ENCODE measurements at places on chromosomes 3 and 15.

GRCh38 chr15:58229297-58229768 is 91.2 kb downstream of the AQP9 start:
- DNase-seq = no peak

DNA sequence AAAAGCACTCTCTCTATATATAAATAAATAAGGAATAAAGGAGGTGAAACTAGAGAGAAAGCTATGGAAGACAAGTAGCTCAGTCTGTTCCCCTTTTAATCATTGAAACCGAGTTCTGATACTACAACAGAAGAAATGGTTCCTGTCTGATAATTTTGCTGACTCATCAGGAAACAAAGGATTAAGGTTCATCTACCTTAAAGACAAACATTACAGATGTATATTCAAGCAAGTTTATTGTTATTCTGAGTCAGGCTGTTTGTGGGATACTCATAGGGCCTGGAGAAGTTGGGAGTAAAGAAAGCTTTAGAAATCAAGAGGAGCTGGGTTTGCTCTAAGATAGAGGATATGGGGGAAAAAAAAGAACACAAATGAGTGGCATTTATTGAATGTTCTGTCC is 566.0 kb downstream of the ROBO2 start:
- no peak for DNase-seq

DNA sequence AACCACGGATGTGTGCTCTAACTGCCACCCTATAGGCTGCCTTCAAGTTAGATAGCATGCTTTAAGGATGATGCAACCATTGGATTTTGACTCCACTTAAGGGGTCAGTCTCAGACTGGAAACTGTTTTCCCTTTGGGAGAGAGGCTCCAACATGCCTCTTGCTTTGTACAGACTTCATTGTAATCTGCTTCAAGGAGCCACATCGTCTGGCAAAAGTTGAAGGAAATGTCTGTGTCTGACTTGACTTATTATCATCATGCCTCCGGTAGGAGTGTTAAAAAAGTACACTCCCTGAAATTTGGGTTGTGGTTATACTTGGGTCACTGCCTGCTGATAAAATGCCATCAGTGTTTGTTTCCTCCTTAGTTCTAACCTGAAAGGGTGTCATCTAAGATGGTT is 245.4 kb upstream of the CDIN1 start:
- peak; percentile 87 for DNase-seq

DNA sequence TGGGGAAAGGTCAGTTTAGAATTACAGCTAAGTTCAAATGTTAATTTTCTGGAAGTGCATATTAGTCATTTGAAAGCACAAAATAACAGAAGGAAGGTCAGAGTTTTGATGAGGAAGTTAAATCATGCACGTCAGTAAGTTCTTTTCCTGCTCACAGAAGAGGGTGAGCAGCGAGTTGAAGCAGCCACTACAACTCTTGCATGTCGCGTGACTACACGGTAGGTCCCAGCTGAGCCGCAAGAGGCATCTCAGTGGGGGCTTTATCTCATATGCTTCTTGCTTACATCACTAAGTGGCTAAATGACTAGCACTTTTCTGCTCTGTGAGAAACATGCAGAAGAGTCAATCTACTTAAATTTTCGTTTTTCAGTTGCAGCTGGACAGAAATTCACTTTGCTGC is 21.3 kb upstream of the SEC62 start:
- DNase-seq = no peak

- no peak for DNase-seq
These were observed 48.9 kb upstream of the GMNC start for GRCh38 chr3:190911382-190911781.

GRCh38 chr3:143791386-143791785 is 56.9 kb downstream of the SLC9A9 start:
- DNase-seq = no peak

- DNase-seq = peak; percentile 81
These were observed 60.6 kb downstream of the CD200R1L start for GRCh38 chr3:112786002-112786590.

GRCh38 chr3:194333981-194334320 is 17.2 kb downstream of the CPN2 start:
- no peak for DNase-seq

GRCh38 chr3:15287565-15288330 is 44.6 kb downstream of the SH3BP5 start:
- no peak for DNase-seq

GRCh38 chr3:37139567-37140052 is 34.8 kb downstream of the LRRFIP2 start:
- DNase-seq = no peak

GRCh38 chr3:111047812-111048435 is 23.7 kb upstream of the NECTIN3 start:
- DNase-seq = no peak

DNA sequence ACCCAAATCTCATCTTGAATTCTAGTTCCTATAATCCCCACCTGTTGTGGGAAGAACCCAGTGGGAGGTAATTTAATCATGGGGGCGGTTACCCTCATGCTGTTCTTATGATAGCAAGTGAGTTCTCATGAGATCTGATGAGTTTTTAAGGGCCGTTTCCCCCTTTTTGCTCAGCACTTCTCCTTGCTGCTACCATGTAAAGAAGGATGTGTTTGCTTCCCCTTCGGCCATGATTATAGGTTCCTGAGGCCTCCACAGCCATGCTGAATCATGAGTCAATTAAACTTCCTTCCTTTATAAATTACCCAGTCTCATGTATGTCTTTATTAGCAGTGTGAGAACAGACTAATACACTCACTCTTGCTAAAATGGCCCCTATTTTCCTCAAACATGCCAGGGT is 374.7 kb downstream of the TUSC7 start:
- DNase-seq = no peak

GRCh38 chr3:156492801-156493261 is 62.1 kb downstream of the SSR3 start:
- no peak for DNase-seq

DNA sequence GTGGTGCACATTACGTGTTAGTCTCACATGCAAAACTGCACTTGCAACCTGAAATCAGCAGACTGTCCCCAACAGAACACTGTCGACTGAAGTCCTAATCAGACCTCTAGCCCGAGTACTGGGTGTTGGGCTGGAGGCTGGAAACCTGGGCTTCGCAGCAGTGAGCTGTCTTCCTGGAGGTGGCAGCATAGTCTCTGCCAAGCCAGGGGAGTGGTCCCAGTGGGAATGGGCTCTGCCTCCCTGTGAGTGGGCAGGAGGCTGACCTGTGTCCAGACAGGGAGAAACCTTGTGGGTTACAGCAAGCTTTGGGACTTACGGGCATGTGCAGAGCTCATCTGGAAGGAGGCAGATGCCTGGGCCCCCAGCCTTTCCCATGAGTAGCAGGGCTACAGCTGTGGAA is 38.2 kb upstream of the MYZAP start:
- no peak for DNase-seq

DNA sequence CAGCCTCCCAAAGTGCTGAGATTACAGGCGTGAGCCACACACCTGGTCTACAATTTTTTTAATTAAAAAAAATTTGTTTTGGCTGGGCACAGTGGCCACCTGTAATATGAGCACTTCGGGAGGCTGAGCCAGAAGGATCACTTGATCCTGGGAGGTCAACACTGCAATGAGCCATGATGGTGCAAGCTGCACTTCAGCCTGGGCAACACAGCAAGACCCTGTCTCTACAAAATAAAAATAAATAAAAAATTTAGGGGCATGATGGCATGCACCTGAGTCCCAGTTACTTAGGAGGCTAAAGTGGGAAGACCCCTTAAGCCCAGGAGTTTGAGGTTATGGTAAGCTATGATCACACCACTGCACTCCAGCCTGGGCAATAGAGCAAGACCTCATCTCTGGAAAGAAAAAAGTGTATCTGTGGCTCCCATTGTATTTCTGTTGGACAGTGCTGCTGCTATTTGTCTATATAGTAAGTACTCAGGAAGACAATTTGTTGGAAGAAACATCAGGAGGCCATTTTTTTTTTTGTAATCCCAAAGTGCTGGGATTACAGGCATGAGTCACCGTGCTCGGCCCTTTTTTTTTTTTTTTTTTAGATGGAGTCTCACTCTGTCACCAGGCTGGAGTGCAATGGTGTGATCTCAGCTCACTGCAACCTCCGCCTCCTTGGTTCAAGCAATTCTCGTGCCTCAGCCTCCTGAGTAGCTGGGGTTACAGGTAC is 27.5 kb upstream of the SH3BP5 start:
- no peak for DNase-seq

DNA sequence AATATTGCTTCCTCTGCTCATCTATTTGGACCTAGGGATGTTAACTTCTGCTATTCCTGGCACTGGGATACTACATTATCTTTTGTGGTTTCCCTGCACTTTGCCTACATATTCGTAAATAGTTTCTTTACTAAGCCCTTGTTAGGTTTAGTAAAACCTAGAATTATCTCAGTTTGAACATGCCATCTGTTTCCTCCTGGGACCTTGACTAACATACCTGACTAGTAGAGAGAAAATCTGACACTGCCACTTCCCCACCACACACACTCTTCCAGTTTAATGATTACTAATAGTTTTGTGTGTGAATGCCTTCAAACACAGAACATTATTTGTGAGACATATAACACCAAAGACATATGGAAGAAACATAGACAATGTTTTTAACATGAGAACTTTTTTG is 28.2 kb upstream of the SOX2 start:
- DNase-seq = no peak

GRCh38 chr3:82977871-82978270 is 1216.4 kb upstream of the GBE1 start:
- no peak for DNase-seq

DNA sequence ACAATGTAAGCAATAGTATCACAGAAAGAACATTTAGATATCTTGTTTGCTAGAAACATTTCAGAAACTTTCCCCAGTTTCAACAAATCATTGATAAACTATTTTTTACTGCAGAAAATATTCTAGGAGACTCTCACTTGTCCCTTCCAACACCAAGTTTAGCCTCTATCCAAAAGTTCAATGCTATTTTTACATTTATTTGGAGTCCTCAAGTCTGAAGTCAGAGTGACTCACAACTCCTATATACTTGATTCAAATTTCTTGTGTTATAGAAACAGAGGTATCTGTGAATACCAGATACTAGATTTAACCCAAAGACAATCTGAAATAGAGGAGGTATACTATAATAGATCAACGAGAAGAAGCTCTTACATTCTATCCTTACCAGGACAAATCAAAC is 49.6 kb downstream of the RFX7 start:
- no peak for DNase-seq
